ENCODE measurements at places on chromosomes 2 and 18.

GRCh38 chr18:78390348-78390951 is 589.2 kb upstream of the SALL3 start:
- no peak for DNase-seq

DNA sequence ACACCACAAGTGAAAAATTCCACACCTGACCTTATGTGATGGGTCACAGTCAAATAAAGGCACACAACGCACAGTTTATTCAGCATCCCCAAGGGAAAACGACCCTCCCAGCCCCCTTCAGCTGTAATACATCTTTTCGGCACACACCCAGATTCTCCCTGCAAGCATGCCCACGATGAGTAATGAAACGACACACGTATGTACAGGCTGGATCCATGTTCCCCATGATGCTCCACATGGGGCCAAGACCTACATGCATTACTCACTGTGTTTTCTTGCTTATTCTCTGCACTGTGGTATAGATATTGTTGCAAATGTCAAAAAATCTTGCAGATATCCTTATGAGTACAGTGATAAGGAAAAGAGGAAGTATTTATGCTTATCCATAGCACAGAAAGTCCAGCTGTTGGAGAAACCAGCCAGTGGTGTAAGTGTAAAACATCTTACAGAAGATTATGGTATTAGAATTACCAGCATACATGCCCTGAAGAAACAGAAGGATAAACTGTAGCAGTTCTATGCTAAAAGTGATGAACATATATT is 32.5 kb upstream of the SGPP2 start:
- no peak for DNase-seq

DNA sequence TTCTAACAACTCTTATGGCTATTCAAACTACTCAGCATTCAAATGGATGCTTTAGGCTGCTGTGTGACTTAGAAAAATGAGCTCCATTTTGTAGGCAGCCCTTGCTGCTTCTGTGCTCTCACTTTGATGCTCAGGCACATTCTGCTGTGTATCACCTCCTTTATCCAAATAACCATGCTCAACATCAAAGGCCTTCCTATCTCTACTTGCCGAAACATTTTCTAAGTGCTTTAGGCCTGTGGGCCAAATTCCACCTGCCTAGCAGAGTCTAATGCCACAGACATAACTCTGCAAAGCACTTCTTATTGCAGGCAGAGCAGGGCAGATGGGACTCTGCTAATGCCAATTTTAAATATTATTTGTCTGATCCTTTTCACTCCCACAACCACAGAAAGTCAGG is 397.4 kb downstream of the RND3 start:
- DNase-seq, result no peak

GRCh38 chr2:217166241-217166850 is 306.5 kb upstream of the TNP1 start:
- no peak for DNase-seq

DNA sequence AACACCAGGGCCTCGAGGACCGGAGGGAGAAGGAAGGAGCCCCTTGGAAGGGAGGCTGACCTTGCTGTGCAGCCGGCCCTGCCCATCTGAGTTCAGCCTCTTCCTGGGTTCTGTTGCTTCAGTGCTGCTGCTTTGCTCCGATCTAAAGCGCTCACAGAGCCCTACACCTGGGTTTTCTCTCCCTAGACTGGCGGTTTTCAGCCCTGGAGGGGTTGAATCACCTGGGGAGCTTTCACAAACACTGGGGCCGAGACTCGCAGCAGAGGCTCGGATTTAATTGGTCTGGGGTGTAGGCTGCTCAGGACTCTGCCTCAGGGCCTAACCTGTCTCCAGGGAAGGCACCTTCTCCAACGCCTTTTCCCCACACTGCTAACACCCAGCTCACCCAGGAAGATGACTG is 40.9 kb upstream of the SMAD7 start:
- DNase-seq, result no peak

DNA sequence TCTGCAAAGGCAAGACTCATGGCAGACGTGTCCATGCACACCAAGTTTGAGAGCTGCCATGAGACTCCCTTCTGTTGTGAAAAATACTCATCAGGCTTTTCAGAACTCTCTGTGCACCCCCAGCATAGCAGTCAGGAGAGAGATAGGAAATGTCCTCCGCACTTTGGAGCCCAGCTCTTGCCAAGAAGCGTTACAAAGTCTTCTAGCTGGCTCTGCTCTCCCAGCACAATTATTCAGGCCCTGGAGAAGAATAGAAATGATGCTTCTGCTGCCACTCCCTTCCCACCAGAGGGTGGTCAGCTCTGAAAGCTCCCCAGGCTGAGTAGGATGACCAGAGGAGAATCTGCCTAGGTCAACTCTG is 594.4 kb upstream of the ID2 start:
- DNase-seq, result no peak

DNA sequence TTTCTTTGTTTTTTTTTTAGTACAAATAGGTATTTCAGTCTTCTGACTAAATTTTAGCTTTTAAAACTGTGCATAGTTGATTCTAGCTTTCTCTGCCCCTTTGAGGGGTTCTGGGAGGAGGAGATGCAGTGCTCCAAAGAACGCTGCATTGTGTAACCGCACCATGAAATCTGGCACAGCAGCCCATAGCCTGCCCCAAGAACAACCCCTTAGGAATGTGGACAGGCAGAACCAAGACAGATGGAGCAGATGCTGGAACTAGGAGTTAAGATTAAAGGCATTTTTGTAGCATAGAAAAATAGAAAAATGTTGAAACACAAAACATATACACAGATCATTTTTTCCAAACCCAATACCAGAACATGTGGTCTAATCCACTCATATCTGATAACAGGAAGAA is 187.5 kb downstream of the SCG2 start:
- DNase-seq, result no peak

DNA sequence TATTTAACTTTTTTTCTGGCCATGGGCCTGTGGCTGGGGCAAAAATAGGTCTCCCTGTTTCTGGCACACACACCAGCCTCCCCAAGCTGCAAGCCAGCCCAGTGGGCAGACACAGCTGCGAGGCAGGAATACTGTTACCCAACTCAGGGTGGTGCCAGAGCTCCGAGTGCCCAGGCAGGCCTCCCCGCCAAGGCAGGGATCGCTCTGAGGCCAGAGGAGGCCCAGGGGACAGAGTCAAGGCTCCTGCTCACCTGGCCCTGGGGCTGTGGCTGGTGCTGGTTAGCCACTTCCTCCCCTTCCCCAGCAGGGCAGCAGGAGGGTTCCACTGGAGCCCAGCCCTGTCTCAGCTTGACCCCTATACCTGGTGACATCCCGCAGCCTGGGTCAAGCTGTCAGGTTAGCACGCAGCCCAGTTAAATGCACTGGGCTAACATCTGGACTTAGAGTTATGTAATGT is 67.1 kb upstream of the EPAS1 start:
- no peak for DNase-seq

DNA sequence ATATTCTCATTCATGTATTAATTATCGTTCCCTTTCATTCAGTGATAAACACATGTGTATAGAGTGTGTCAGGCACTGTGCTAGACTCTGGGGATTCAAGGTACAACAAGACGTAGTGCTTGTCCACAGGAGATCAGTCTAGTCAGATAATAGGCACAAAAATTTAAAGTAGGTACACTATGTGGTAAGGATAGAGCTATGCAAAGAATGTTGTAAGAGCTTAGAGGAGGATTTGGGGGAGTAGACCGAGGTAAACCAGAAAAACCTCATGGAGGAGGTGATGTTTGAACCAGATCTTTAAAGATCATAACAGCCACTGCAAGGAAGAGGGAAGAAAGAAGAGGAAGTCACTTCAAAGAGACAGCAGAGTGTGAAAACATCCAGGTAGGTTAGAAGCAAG is 256.9 kb upstream of the DDX18 start:
- DNase-seq, result no peak

- no peak for DNase-seq
Measured at GRCh38 chr2:32262105-32262504, 2.6 kb downstream of the NLRC4 start.

DNA sequence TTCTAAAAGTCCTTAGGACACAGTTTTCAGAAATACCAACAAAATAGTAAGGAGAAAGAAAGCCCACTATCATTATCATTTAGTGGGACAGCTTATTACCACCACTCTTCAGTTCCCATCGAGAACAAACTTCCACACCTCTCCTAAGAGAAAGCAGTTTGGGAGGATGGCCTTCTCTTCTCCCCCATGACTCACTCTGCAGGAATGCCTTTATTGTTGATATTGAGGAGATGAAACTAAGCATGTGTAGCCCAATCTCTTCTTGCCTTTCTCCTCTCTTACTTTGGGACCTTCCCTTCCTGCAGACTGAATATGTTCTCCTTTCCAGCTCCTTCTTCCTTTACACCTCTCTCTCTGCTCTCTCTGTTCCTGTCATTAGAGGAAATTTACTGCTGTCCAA is 30.0 kb upstream of the ERMN start:
- DNase-seq, result no peak

- DNase-seq, result no peak
Measured at GRCh38 chr2:3899536-3900155, 196.3 kb downstream of the DCDC2C start.
